HS-5 (cell line): ENCODE measurements at places on chromosomes 5 and 9.

- DNase-seq, result no peak
Measured at GRCh38 chr9:89874351-89875321, 269.8 kb downstream of the GADD45G start.

GRCh38 chr5:62578540-62578939, at the start of gene LRRC70:
LRRC70 (plus strand) TSS chr5:62578819; CDS start chr5:62579439, 620 bp downstream.
- DNase-seq, result no peak

GRCh38 chr9:115442054-115442453, 324.1 kb upstream of the TNC start:
- DNase-seq, result no peak

- DNase-seq, result no peak
Measured at GRCh38 chr5:5822729-5823257, 400.3 kb downstream of the ICE1 start.

DNA sequence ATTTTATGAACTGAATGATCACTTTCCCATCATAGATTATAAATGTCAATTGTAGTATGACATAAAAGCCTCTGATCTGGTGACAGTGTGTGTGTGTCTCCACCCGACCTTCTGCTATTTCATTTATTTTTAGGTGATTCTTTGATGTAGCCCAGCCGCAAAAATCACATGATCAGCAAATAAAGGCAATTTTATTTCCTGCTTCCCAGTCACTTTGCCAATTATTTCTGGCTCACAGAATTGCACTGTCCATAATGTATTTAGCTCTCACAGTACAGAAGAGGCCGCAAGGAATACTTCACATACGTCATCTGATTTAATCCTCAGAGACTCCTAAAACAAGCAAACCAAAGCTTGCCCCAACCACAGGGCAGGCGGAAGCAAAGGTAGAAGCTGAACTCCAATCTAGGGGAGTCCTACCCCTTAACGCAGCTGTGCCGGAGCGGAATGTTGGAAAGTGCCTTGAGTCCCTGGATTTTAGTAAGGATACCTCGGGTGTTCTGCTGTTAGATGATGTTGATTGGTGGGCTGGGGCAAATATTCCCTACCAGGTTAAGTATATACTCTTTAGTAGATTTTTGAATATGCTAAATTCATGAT, 384.0 kb upstream of the IRX4 start:
- no peak for DNase-seq

GRCh38 chr9:136107155-136107952, 11.3 kb downstream of the TMEM250 start:
- no peak for DNase-seq

DNA sequence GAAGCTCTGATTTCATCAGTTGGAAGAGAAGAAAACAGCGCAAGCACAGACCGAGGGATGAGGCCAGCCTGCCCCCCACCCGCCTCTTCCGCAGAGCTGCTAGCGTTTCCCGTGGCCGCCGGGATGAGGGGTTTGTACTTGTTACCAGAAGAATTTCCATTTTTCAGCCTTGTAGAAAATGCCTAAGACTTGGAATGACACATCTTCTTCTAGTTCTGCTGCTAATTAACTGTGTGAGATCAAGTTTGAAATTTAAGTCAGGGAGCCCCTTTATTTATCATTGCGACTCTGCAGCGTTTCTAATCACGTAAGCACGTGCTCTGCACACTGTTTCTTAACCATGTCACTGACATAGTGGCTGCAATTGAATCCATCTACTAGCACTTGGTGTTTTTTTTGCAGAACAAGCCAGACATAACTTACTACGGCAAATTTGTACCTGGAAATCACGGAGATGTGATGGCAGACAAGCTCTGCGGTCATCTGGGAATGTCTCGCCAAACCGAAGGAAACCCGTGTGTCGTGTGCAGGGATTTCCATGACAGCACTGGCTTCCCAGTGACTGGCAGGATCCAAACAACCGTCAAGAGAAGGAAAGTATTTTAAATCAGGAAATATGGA, 41.8 kb upstream of the ROR2 start:
- no peak for DNase-seq

DNA sequence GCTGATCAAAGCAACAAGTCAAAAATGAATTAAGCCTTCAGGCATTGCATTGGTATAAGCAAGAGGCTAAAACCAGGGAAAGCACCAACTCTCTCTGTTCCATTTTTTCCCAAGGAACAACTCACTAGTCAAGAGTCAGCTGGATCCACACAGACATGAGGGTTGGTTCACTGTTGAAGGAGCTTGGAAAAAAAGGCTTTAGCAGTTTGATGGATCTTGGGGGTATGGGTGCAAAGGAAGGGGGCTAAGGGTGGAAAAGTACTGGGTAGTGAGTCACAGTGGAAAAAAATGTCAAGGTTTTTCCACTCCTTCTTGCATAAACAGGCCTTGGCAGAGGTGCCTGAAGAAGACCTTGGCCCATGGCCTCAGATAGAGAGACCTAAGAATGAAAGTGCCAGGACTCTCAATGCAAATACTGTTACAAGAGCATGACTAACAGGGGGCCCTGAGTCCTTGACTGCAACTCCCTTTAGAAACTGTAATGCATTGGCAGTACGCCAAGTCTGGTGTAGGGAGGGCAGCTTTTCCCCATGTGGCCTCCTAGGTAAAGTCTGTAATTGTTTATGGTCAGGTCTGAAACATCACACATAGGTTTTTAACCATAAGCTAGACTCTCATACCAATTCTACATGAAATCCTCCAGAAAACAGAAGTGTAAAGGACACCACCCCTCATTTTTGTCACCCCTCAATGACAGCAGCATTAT, 23.7 kb downstream of the ACTL7A start:
- peak; percentile 50 for DNase-seq
